ENCODE measurements at places on chromosomes 16 and 17. TPM values are rescaled to one million over a fixed set of nuclear protein-coding genes. Genes with fewer than 3 reads are reported as not detected.

DNA sequence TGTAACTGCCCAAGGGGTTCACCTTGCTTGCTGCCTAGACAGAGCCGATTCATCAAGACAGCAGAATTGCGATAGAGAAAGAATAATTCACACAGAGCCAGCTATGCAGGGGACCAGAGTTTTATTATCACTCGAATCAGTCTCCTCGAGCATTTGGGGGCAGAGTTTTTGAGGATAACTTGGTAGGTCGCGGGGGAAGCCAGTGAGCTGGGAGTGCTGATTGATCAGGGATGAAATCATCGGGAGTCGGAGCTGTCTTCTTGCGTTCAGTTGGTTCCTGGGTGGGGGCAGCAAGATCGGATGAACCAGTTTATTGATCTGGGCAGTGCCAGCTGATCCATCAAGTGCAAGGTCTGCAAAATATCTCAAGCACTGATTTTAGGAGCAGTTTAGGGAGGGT is 9.1 kb downstream of the ITGAM start:
- H3K4me3 ChIP-seq: no peak overlapping the region

- no peak for DNase-seq
- H3K4me1 ChIP-seq: no peaks in the 10 kb centered on the region
- no peaks in the 10 kb centered on the region for H3K27me3 ChIP-seq
- H3K4me3 ChIP-seq: no peak overlapping the region
Observed at GRCh38 chr16:61194573-61194972, 841.7 kb downstream of the CDH8 start.

The EFCAB13 gene
- 88.4 TPM for total RNA-seq

The XYLT1 gene
- 59.6 TPM for total RNA-seq

The MKS1 gene
- total RNA-seq: 16.3 TPM

DNA sequence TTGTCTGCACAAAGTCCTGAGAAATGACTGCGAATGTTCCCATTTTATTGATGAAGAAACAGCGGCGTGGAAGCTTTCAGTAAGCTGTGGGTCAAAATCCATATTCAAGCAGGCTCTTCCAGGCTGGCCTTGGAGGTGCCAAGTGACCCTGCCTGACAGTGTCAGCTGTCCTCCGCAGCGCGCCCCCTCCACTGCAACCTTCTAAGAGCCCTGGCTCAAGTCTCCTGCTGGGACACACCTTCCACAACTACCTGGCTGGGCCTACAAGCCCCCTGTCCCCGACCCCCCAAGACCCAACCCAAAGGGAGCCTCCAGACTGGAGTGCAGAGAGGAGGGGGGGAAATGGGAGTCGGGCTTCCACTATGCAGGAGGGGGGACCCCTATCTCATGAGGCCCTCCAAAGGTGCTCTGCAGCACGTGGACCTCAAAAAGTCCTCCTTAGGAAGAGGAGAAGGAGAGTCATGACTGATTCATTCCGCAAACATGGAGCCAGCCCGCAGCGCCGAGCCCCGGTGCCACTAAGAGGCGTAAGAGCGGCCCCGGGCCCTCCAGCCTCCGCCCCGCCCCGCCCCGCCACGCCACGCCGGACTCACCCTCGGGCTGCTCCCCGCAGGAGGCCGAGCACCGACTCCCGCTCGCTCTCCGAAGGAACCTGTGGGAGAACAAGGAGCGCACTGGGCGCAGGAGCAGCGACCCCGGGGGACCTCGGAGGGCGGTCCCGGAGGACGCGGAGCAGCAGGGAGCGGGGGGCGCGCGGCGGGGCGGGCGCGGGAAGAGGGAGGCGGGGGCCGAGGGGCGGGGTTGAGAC is 574 bp downstream of the MPP3 start:
- no peaks in the 10 kb centered on the region for H3K36me3 ChIP-seq
- peaks cover 24% of the 10 kb centered on the region for H3K27me3 ChIP-seq
- peak; percentile 41 for DNase-seq
- H3K27ac ChIP-seq: no peak overlapping the region
- peaks cover 14% of the 10 kb centered on the region for H3K4me1 ChIP-seq
- H3K4me3 ChIP-seq: no peak overlapping the region

GRCh38 chr17:8345052-8345690 is 5.5 kb downstream of the ODF4 start:
- H3K27ac ChIP-seq: no peak overlapping the region
- no peaks in the 10 kb centered on the region for H3K4me1 ChIP-seq
- no peak overlapping the region for H3K4me3 ChIP-seq

DNA sequence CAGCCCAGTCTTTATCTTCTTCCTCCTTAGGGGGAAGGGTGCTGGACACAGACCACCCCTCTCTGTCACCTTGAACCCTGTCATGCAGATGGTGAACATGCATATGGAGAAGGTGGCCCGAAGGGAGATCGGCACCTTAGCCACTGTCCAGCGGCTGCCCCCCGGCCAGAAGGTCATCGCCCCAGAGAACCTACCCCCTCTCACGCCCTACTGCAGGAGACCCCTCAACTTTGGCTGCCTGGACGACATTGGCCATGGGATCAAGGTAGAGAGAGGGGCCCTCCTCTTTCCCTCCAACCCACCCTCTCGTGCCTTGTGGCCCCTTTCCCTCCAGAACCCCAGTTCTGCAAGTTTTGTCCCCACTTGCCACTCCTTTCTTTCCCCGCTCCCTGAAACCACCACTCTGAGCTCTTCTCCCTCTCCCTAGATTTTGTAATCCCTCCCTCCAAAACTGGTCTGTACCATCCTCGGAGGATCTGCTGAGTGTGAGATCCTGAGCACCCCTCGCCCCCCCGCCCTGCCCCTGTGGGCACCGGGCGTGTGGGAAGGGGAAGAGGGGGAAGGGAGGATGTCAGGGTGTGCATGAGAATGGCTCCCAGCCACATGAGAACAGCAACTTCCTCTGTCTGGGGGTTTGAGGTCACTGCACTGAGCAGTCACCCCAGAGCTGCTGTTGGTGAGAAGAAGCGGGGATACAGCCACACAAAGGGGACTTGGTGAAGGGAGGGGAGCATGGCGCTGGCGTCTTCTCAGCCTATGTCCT is 7.3 kb downstream of the ABI3 start:
- peaks cover 79% of the 10 kb centered on the region for H3K4me1 ChIP-seq
- H3K27me3 ChIP-seq: no peaks in the 10 kb centered on the region
- no peak overlapping the region for H3K4me3 ChIP-seq
- H3K27ac ChIP-seq: peak overlapping the region; percentile 93
- H3K36me3 ChIP-seq: peaks cover 3% of the 10 kb centered on the region
- DNase-seq: peak; percentile 85

DNA sequence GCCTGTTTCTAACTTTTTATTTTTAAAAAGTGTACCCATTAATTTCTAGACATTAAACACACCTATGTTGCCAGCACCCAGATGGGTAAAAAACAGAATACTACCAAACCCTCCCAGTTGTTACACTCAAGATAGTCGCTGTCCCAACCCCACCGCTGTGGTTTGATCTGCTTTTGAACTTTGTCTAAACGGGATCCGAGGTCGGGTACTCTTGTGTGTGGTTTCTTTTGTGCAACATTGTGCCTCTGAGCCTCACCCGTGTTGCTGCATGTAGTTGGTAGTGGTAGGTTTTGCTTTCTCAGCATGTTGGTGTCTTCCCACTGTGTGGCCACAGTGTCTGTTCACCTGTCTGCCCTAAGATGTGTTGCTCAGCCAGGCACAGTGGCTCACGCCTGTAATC is 4.3 kb downstream of the KLHL36 start:
- H3K4me1 ChIP-seq: peaks cover 35% of the 10 kb centered on the region
- no peak overlapping the region for H3K27ac ChIP-seq
- H3K36me3 ChIP-seq: peaks cover 9% of the 10 kb centered on the region
- DNase-seq: no peak
- H3K27me3 ChIP-seq: no peaks in the 10 kb centered on the region

DNA sequence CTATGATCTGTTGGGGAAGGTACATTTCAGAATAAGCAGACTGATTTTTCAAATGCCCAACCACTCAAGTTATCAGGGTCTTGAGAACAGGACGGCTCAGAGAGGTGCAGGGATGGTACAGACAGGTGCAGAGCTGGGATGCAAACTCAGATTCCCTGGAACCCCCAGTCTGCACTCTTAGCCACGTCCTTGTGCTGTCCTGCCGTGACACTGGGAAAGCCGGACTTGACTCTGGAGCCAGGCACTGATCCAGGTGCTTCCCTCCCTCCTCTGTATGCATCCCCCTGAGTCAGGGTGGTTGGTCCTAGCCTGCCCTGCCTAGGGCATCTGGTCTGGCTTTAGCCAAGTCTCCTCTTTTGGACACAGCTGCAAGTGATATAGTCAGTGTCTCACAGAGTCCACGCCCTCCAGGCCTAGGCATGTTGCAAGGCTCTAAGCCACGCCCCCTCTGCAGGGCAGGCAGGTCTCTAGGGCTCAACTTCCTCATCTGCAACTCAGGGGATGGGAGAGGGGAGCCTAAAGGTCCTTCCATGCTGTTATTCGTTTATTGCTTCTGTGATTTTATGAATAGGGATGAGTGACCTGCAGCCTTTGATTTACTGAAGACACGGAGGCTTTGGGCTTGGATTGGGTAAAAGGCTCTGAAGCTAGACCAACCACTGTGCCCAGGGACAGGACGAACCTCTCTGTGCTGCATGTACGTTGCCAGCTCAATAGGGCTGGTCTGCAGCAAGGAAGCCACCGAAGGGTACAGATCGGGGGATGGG is 97.3 kb downstream of the SDK2 start:
- H3K27ac ChIP-seq: no peak overlapping the region

DNA sequence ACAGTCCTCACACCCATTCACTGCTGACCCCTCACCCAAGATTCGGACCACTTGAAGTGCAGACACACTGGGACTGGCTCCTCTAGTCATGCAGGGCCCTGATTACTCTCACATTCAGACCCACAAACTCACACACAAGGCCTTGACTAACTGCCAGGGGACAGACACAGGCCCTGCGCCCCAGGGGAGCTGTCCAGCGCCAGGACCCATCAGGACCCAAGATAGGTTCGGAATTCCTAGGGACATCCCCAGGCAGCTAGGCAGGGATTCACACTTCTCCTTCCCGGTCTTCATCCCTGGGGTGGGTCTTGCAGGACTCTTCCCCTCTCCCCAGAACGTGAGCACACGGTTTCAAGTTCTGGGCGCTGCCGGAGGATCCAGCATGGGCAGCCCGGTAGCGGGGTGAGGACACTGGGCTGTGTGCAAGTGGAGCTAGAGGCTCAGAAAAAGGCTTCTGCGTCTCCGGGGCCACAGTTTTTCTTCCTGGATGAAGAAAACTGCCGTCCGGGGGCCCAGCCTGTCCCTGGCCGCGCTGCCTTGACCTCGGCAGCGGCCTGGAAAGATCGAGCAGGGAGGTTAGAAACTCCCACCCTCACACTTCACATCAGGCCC is 1.6 kb downstream of the SEZ6 start:
- H3K36me3 ChIP-seq: no peaks in the 10 kb centered on the region
- H3K4me3 ChIP-seq: no peak overlapping the region

The MYH13 gene
- total RNA-seq: not detected

DNA sequence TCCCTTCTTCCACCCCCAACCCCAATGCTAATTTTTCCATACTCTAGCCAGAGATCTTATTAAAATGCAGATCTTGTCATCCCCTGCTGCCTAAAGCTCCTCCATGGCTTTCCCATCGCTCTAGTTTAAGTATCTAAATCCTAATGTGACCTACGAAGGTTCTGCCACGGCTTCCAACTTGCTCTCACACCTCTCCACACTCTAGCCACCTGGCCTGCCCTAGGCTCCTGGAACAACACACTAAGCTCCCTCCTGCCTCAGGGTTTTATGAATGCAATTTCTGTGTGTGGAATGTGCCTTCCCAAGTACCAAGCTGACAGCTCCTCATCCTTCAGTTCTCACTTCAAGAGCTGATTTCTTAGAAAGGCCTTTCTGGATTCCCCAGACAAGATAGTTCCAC is 16.6 kb downstream of the NXPH3 start:
- DNase-seq: no peak
- no peak overlapping the region for H3K4me3 ChIP-seq
- H3K27me3 ChIP-seq: no peaks in the 10 kb centered on the region
- H3K36me3 ChIP-seq: no peaks in the 10 kb centered on the region

- no peaks in the 10 kb centered on the region for H3K27me3 ChIP-seq
- no peak overlapping the region for H3K4me3 ChIP-seq
- DNase-seq: no peak
Observed at GRCh38 chr17:32914181-32914580, 13.8 kb upstream of the TMEM98 start.

The CYGB gene
- total RNA-seq: 3.0 TPM

The CCDC200 gene
- 0.74 TPM for total RNA-seq

The TNFRSF17 gene
- total RNA-seq: 6.3 TPM

- no peaks in the 10 kb centered on the region for H3K27me3 ChIP-seq
- H3K4me3 ChIP-seq: no peak overlapping the region
- H3K4me1 ChIP-seq: no peaks in the 10 kb centered on the region
- H3K36me3 ChIP-seq: no peaks in the 10 kb centered on the region
Observed at GRCh38 chr16:892536-893255, 78.1 kb downstream of the LMF1 start.

GRCh38 chr17:10336393-10336792 is 36.4 kb downstream of the MYH13 start:
- DNase-seq: no peak
- H3K36me3 ChIP-seq: no peaks in the 10 kb centered on the region
- H3K27ac ChIP-seq: no peak overlapping the region
- H3K4me1 ChIP-seq: no peaks in the 10 kb centered on the region

DNA sequence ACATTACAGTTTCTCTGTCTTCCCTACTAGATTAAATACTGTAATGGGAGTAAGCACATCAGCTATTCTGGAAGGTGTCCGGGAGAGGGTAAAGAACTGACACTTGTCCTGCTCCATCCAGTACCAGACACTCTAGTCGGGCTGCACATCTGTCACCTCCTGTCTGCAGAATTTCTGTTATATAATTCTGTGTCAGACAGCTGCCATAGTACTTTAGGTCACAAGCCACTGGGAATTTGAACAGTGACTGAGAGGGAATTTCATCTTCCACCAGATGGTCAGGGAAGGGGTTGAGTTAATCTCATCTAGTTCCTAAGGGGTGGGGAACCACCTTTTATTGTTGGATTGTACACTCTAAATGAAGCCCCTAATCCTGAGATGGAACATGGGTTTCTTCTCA is 58.6 kb upstream of the NUDT7 start:
- no peak for DNase-seq
- H3K4me3 ChIP-seq: no peak overlapping the region
- no peaks in the 10 kb centered on the region for H3K27me3 ChIP-seq
- no peak overlapping the region for H3K27ac ChIP-seq
- H3K4me1 ChIP-seq: no peaks in the 10 kb centered on the region

- H3K27me3 ChIP-seq: no peaks in the 10 kb centered on the region
- DNase-seq: peak; percentile 81
- peak within 1 kb of the TSS; percentile 81 for H3K4me3 ChIP-seq
- H3K4me1 ChIP-seq: peaks cover 32% of the 10 kb centered on the region
Observed at GRCh38 chr17:31321481-31321880, at the start of gene EVI2A. Gene EVI2A (minus strand): TSS chr17:31321622. CDS start chr17:31319013, 2,609 bp downstream.
